Central memory CD4-positive, alpha-beta T cell (primary cell): ENCODE measurements at places on chromosomes 11 and 22.

GRCh38 chr22:33866511-33866910, 53.8 kb downstream of the LARGE1 start:
- DNase-seq, result no peak

GRCh38 chr11:1918436-1919315, 827 bp upstream of the TNNT3 start:
- no peak for DNase-seq

- DNase-seq, result no peak
Observed at GRCh38 chr11:113907152-113907551, 2.6 kb downstream of the HTR3B start.

- no peak for DNase-seq
Observed at GRCh38 chr22:34236527-34236926, 316.3 kb upstream of the LARGE1 start.

DNA sequence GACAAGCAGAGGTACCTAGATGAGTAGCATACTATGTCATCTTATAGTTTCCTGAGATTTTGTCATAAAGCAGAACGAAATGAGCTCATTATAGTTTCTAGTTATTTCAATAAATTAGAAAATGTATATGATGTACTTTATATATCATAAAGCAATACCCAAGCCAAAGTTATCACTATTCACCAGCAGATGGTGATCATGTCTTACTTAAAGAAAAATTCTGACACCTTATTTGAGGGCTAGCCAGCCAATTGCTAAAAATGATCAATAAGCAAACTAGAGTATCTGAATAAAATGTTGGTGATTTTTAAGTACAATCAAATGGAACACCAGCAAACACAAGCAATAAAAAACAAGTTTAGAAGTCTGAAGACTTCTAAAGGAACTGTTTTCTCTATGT, 44.1 kb downstream of the RSF1 start:
- DNase-seq, result peak; percentile 9

- DNase-seq, result no peak
Observed at GRCh38 chr11:75500742-75501141, 25.0 kb downstream of the GDPD5 start.

- DNase-seq, result no peak
Observed at GRCh38 chr11:4074266-4074665, 20.3 kb upstream of the RRM1 start.

- no peak for DNase-seq
Observed at GRCh38 chr11:110249766-110250165, 46.6 kb downstream of the RDX start.

GRCh38 chr11:48062649-48063048, 82.3 kb downstream of the PTPRJ start:
- no peak for DNase-seq
